ENCODE measurements at places on chromosomes 3 and 15. TPM values are rescaled to one million over a fixed set of nuclear protein-coding genes. Genes with fewer than 3 reads are reported as not detected.

GRCh38 chr3:50212502-50212901 lies 7.4 kb downstream of the SLC38A3 start:
- DNase-seq = no peak

DNA sequence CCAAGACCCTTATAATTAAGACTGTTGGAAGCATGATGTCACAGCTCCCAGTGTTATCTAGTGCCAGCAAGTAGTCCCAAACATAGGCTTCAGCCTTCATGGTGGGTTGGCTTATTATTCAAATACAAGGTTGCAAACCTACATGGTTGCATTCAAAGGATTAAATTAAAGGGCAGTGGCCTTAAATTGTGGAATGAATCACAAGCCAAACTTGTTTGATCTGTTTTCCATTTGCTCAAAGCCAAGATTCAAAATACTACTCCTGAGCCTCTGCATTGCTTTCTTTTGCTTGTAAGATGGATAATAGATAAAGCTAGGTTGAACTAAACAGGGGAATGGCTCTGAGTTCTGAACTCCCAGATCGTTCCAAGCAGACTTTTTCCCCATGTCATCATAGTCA lies 52.4 kb upstream of the GNB4 start:
- no peak for DNase-seq

- DNase-seq = no peak
Observed at GRCh38 chr3:123859177-123859576, 25.0 kb downstream of the MYLK start.

The TRPC1 gene
- total RNA-seq = 5.5 TPM
